ENCODE measurements at places on chromosomes 7 and 10. TPM values are rescaled to one million over a fixed set of nuclear protein-coding genes. Genes with fewer than 3 reads are reported as not detected.

DNA sequence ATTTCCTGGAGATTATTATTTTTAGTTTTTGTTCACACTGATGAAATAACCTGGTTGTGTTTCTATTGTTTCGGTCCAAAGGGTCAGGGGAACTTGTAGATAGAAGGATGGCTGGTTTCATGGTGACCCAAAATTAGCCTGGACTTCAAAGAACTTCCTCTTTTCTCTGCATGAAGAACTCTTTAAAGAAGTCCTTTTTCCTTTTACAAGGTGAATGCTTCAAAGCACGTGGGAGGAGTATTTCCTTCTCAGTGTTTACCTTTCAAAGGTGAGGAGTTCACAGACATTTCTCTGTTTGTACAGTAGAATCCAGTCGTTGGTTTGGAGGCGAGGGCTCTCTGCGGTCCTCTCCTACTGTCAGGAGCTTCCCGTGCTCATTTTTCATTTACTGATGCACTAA is 561.7 kb downstream of the GATA3 start:
- peak; percentile 90 for DNase-seq

GRCh38 chr10:23408330-23408976 is 30.4 kb upstream of the OTUD1 start:
- no peak for DNase-seq

DNA sequence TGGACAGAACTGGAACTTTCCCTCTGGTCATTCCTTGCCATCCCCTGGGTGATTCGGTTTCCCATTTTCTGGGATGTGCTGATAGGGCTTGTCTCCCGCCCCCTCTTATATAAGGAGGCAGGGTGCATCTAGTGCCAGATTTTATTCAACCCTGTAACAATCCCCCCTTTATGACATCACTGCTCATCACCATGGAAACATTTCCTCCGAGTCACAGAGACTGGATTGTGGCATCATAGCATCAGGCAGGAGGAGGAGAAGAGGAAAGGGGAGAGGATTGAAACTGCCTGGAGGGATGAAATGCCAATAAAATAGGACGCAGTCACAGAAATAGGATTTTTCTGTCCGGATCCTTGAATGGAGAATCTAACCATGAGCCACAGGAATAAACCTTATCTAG is 25.0 kb downstream of the SORCS3 start:
- DNase-seq, result no peak

- DNase-seq, result no peak
These were observed 37.2 kb downstream of the FIGNL1 start for GRCh38 chr7:50412973-50413372.

DNA sequence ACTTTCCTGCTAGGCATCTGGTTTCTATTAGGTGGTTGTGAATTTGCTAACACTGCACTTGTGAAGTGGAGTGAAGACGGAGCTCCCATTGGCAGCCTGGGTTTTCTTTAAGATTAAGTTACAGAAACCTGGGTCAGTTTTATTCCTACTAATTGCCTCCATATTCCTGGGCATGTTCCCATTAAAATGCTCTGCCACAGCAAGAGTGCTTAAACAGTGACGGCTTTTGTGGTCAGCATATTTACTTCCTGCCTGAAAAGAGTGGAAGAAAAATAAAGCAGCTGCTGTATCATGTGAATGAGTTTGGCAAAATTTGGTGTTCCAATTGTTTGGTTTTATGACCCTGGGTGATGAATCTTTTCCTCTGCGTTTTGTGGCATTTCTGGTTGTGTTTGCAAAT is 96.9 kb upstream of the PLXDC2 start:
- DNase-seq, result no peak

DNA sequence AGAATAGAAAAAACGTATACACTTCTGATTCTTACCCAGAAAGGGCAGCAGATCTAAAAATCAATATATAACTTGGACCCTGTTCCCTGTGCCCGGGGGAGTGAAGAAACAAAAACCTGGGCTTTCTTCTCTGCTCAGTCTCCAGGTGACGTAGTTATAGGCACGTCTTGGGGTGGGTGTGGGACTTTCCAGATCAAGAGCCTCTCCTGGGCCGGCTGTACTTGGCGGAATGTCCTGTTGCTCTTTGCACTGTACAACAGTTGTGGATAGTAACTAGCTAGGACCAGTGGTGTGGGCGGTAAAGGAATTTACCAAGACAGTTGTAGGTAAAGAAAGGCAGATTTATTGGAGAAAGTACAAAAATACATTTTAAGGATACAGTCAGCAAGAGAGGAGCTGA is 40.4 kb upstream of the STEAP4 start:
- no peak for DNase-seq

GRCh38 chr7:94179466-94179865 is 175.3 kb upstream of the BET1 start:
- no peak for DNase-seq

DNA sequence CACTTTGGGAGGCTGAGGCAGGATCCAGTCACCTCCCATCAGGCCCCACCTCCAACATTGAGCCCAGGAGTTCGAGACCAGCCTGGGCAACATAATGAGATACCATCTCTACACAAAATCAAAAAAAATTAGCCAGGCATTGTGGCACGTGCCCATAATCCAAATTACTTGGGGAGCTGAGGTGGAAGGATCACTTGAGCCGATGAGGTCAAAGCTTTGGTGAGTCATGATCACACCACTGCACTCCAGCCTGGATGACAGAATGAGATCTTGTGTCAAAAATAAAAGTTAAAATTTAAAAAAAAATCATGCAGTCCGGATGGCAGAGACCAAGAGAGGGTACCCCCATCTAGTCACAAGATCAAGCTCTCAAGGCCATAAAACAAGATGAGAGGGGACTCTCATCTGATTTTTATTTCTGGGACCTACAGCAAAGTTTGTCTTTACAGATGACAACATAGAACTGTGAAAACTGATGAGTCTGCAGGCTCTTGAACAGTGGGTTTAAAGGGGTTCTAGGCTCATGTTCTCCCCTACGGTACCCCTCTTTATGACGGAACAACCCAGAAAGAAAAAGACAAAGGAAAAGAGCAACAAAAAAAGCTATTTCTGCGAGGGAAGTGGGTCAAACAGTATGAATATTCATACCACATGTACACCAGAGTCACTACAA is 28.9 kb upstream of the CREB3L2 start:
- no peak for DNase-seq

CCDC3 gene
- not detected for total RNA-seq

GRCh38 chr7:111168182-111168581 is 77.3 kb downstream of the LRRN3 start:
- DNase-seq, result peak; percentile 39

GRCh38 chr7:117098457-117098856 is 145.2 kb downstream of the ST7 start:
- no peak for DNase-seq

RPEL1 gene
- 0.05 TPM for total RNA-seq

GRCh38 chr7:79590391-79590790 is 136.9 kb upstream of the MAGI2 start:
- no peak for DNase-seq

COL28A1 gene
- total RNA-seq, result 0.08 TPM

- no peak for DNase-seq
These were observed 89.8 kb upstream of the SAMD8 start for GRCh38 chr10:75021379-75022249.

DNA sequence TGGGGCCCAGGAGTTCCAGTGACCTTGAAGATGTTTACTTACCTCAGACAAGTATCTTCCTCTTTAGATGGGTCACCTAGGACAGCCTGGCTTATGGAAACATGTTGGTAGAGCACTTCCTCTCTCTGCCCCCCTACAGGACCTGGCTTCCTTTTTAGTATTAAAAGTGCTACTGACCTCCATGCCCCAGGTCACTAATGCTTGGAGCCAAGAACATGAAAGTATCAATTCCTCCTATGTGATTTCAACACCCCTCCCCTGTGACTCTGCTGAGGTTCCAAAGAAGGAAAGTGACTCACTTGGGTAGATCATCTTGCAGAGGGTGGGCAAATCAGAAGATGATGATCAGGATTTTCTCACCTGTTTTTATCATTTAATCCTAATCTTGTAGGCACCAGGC is 125.3 kb upstream of the CCDC6 start:
- no peak for DNase-seq

GRCh38 chr7:103640031-103640779 is 194.2 kb upstream of the SLC26A5 start:
- DNase-seq, result no peak

- DNase-seq, result no peak
These were observed 80.8 kb downstream of the PAX2 start for GRCh38 chr10:100826031-100826651.

DNA sequence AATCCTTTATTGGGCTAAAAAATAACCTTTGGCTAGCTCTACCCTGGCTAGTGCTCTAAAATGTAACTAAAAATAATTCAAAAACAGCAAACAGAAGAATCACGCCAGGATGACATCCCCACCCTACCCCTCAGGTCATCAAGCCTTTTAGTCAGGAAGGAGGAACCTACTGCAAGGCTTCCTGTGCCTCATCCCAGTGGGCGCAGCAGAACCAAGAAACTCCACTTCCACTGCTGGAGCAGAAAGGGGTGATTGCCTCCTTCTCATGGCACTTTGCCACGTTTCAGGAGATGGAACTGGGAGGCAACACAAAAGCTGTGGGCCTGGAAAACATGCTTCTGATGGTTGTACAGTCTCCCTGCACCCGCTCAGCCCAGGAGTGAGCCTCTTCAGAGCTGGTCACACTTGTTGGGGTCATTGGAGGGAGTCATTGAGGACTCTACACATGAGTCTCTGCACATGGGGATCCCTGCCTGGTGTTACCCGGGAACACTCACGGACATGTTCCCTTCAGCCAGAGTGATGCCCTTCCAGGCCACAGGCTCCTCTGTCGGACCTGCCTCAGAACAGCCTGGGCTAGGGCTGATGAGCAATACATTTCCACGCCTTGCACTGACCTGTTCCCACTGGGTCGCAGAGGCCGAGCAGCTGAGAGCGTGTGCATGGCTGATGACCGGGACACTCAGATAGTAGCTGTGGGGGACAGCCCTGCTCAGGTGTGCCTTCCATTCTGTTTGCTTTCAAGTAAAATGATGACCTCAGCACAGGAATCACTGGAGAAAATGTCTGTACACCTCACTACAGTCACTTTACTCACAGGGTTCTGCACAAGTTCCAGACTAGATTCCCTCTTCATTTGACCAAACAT is 355.3 kb downstream of the FGFR2 start:
- DNase-seq, result no peak

GRM3 gene
- not detected for total RNA-seq

PBLD gene
- total RNA-seq, result 3.6 TPM

RELN gene
- not detected for total RNA-seq

GIMAP4 gene
- not detected for total RNA-seq

- no peak for DNase-seq
These were observed 97.4 kb downstream of the DNAJB6 start for GRCh38 chr7:157434231-157434630.

DNA sequence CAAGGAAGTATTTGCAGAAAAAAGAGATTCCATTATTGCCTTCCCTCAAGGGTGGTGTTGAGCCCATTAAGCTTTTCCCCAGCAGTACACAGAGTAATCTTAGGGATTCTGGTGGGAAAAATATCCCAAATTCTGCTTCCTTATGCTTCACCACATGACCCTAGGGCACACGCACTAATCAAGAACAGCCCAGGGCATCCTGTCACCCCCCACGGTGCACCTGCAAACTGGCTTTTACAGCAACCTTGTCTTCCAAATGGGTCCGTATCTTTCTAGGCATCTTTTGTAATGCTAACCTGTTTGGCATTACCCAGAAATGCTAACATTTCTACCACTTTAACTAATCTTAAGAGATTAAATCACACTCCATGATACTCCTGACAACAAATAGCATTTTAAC is 926 bp upstream of the C7orf33 start:
- no peak for DNase-seq

DNA sequence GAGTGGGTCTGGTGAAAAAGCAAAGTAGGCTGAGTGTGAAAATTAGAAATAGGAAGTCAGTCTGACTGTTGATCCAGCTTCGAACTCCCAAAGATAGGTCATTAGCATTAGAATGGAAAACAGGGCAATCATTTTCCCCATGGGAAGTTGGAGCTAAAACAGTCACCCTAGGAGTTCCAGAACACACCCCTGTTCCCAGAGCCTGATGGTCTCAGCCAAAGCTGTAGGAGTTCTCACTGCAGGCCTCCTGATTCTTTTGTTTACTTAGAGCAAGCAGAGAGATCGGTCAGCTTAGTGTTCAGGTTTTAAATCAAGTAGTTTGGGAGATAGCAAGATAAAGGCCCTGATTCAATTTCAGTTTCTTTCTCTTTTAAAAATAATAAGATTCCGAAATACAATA is 28.8 kb upstream of the JCAD start:
- DNase-seq, result no peak

DNA sequence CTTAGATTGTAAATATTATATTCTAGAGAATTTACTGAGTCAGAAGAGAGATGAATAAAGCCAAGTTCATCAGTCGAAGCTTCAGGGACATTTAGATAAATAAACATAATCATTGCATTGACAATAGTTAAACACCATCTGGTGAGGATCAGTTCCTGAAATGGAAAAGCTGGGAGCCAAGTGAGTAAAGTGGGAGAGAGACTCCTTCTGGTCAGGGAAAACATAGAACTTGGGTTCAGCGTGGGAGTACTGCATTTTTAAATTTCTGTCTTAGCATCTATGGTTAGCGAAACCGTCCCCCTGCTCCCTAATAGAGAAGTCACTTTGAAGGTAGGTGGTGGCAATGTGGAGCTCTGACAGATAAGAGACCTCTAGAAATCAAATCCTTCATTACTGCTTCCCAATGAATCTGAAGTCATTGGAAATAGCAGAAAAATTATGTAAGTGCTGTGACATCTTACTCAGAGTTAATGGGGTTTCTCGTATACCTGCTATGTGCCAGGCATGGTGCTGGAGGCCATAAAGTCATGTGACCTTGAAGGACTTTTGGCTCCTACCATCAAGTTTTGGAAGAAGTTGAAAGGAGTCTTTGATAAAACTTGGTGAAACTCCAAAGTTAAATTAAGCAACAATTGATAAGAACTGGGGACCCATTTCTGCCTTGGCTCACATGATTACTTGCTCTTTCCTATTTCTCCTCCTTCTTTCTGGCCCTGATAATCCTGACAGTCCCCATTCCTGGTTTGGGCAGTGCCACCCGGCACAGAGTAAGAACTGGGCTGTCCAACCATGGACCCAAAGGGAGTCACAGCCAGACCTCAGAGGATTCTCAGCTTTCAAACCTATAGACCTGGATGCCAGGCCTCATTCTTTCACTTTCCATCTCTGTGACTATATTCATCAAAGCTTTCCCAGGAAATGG is 211.2 kb downstream of the C7orf25 start:
- no peak for DNase-seq

GATA3 gene
- total RNA-seq, result 0.86 TPM

DNA sequence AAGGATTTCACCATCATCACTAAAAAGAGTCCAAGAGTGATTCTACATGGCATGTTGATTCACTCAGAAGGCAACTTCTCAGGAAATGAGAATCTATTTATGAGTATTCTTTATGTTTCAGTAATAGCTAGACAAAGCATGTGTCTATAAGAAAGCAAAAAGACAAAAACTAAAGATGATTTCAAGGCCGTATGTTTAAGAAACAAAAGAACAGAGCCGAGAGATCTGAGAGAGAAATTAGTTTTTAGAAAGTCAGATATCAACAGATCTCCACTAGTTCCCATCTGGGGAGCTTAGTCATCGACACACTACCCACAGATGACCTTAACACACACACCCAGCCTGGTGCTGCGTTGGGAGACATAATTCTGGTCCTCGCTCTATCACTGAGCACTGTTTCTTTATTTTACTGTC is 21.0 kb downstream of the PIP4K2A start:
- no peak for DNase-seq
